Gastroesophageal sphincter (tissue), 4 donors: ENCODE measurements at places on chromosomes 7 and 10. TPM values are rescaled to one million over a fixed set of nuclear protein-coding genes. Genes with fewer than 3 reads are reported as not detected.

OR2A25 gene
- total RNA-seq, result not detected

SPDYE11 gene
- not detected for total RNA-seq

ADAM12 gene
- total RNA-seq, result 0.27 TPM

FAM24B gene
- 2.6 TPM for total RNA-seq

TFR2 gene
- total RNA-seq, result not detected

DNA sequence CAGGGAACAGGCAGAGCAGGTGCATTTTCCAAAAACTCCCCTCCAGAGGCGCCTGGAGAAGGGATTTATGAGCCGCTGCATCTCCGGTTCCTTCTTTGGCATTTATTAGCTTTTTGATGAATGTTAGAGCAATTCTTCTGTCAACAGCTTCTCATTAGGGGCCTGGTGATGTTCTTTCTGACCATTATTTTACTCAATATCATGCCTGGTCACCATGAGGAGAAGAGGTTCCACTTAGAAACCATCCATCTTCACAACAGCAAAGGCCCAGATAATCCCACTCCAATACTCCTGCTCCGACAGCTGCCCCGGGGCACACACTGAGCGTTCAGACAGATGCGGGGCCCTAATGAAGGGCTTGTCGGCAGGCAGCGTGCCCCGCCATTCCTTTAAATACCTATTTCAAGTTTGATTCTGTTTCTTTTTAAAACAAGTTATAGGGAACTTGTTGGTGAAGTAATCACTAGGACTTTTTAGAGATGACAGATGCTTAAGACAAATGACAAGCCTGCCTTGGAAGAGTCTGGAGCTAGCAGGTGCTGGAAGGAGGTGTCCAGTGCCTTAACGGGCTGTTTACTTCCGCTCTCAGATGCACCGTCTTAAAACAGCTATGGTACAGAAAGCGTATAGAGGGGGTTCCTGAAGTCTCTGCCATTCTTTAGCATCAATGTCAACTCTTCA lies 31.7 kb downstream of the ECHDC3 start:
- no peak for ATAC-seq

DNA sequence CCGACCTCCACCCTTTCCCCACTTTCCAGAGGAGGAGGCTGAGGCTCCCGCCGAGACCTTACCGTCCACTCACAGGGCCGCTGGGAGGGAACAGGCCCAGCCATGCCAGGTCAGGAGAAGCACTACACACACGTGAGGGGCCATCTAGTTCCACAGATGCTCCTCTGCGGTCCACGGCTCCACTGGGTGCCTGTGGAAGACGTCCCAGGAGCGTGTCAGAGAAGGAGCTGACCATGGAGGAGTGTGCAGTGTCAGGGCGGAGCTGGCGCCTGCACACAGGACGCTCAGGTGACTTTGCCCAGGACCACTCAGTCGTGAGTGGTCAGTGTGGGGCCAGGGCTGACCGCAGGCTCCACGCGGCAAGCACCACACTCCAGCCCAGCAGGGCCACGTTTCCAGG lies 8.0 kb upstream of the SHH start:
- ATAC-seq, result no peak

DNA sequence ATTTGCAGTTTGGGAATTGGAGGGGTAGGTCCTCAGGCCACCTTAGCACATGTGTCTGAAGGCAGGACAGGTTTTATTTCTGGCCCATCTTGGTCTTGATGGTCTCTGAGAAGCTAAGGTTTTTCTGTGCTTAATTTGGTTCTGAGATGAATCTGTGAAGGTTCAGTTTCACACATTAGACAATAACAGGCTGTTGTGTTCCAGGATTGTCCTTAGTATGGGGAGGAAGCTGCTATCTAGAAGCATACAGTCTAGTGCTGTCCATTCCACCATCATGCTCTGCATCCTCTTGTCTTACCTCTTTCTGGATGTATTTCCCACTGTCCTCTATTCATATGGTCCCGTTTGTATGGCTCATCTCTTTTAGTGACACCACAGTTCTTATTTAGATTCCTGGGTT lies 7.1 kb downstream of the UBE2D1 start:
- ATAC-seq, result no peak

DNA sequence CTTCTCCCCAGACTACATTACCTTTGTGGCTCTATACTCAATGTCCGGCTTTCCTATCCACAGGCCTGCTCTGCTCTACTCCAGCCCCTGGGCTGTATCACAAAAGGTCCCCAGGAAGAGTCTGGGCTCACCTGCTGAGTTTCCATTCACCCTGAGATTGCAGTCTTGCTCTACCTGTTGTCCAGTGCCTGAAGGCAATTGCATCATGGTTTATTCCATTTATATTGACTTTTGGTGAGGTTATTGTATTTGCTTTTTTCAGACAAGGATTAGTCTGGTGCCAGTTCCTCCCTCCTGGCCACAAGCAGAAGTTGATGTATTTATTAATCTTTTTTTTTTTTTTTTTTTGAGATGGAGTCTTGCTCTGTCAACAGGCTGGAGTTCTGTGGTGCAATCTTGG lies 273.1 kb downstream of the XPNPEP1 start:
- ATAC-seq, result no peak

DNA sequence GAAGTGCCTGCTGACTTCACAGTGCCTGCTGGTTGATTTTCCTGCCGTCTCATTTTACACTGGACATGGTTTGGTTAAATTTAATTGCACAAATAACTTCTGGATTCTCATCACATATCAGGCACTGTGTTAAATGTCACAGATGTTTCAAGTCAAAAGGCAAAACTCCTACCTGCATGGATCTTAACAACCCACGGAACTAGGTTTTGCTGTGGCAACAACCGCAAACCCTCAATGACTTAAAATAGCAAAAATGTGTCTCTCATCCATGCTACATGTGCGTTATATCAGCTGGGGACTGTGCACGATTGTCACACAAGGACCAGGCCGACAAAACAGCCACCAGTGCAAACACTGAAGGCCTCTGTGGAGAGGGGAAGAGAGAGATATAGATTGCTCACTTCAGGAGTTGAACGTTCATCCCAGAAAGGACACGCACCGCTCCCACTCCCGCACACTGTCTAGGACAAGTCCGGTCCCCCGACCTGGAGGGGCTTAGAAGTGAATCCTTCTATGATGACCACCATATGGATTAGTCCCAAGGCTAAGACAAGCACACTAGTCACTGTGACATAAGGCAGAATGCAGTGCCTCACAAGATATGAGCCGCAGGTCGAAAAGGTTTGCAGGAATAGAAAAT lies 233.3 kb downstream of the SKAP2 start:
- no peak for ATAC-seq

- no peak for ATAC-seq
These were observed 448.5 kb upstream of the ANKRD30A start for GRCh38 chr10:36676756-36677430.

GRCh38 chr10:42640610-42641229 lies 2.4 kb upstream of the ZNF33B start:
- no peak for ATAC-seq

DNA sequence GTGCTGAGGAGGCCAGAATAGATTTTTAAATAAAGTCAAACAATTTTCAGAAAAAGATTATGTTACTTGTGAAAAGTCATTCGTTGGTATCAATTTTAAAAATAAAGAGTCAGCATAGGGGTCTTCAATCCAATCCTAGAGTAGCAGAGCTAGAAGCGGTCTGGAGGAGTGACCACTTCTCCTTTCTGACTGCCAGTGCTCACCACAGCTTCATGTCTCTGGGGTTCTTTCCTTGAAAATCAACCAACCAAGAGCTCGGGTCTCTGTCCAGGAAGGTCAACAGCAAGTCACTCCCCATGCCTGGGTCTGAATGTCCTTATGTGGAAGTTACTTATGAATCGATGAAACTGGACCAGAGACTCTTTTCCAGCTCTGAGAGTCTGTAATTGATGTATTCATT lies 14.3 kb downstream of the PTPRN2 start:
- ATAC-seq, result no peak

DNA sequence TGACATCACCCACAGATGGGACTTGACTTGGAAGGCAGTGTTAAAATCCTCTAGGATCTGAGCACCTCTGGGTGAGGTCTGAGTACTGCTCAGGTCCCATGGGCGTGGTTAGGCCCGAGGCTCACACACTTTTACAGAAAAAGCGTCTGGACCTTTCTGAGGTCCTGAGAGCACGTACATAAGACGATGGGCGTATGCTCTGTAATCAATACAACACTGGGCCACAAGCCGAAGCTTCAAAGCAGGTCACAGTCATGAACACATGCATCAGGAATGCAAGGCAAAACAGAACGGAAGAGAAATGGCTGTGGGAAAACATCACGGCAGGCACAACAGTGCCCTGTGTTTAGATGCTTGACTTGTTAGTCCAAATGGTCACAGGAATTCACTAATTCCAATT lies 112.2 kb downstream of the LARP4B start:
- no peak for ATAC-seq

DNA sequence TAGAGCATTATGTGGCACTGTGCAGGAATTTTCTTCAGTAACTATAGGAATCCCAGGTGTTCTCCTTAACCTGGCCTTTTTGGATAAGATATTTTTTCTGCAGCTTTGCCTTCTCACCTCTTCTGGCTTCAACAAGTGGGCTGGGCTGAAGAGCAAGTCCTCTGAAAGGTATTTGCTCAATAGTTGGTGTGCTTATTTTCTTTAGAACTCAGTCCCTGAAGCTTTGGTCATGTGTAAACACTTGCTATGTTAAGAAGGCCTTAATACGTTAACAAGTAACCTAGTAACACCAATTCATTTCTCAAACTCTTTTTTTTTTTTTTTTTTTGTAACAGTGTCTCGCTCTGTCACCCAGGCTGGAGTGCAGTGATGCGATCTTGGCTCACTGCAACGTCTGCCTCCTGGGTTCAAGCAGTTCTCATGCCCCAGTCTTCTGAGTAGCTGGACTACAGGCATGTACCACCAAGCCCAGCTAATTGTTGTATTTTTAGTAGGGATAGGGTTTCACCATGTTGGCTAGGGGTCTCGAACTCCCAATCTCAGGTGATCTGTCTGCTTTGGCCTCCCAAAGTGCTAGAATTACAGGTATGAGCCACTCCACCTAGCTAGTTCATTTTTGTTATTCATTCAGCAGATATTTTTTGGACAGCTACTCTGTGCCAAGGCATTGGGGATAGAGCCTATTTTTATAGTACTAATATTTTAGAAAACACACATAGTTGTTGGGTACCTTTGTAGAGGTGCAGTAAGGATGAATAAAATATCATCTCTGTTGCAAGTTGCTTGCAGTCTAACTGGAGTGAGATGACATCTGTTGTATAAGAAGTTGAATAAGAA lies 164.6 kb downstream of the SND1 start:
- no peak for ATAC-seq

- ATAC-seq, result no peak
These were observed 6.5 kb downstream of the HIPK2 start for GRCh38 chr7:139771001-139771956.

DNA sequence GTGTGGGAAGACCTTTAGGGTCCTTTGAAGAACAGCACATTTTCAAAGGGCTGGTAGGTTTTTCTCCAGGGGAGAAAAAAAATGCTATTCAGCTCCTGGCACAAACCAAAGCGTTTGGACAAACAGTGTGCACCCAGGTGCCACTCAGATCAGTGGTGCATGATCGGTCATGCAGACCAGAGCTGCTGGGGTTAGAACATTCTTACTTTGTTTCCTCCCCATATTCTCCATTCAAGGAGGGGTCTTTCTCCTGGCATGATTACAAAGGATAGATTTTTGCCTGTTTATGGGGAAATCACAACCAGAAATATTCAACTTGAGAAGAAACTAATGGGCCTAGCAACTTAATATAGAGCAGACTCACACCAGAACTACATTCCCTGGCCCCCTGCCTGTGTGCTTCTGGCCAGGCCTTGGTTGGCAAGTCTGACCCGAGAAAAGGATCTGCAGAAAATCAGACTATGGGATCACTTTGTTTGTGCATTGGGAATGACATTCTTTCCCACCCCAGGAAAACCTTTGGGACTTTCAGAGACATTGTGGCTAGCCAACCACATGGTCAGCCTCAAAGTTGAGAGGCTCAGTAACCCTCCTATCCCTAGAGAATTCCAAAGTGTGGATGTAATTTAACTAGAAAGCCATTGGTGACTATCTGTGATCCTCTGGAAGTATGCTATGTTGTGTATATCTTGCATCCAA lies 82.3 kb upstream of the FGL2 start:
- no peak for ATAC-seq

DNA sequence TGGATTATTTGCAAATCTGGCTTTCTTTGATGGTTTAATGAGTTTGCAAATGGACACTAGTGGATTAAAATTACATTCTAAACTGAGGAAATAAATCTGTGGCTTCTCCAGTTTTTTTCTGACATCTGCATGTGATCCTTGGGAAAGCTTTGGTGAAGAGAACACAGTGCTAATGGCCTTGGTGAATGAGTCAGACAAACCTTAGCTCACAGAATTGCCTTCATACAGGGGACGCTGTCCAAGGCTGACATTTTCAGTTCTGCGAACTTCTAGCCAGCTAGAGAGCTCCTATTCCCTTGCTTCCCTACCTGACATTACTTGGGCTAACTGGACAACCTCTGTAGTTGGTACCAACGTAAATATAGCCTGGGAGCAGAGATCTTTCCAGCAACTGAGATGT lies 21.2 kb downstream of the BMPER start:
- ATAC-seq, result no peak

DNA sequence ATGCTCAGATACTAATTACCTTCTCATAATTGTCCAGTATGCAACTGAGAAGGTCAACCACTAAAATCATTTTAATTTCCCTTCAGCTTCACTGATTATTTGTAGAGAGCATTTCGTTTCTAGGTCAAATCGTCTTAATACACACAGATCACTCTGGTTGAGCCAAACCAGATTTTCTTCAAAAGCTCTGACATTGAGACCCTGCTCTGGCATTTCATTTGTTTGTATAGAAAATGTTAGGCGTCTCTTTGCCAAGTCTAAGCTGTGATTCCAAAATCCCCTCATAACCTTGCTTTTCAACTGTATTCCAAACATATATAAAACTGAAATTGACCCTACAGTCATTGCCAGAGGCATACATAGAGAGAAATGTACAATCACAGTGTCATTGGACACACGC lies 520.0 kb downstream of the CNTNAP2 start:
- ATAC-seq, result no peak

DNA sequence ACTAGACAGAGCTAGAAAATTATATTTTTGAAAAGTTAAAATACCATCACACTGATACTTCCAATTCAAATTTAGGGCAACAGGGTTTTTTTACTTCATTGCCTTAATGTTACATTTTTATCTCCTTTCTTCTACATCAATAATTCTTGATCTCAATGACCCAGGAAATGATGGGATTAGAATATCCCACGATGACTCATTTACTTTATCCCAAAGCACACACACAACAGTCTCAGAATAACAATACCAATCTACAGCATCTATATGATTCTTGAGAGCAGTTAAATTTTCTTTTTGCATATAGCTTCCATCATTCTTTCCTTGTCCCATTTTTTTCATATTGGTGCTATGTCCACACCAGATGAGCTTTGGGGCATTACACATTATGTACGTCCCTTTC lies 98.4 kb upstream of the EEPD1 start:
- ATAC-seq, result no peak

DNA sequence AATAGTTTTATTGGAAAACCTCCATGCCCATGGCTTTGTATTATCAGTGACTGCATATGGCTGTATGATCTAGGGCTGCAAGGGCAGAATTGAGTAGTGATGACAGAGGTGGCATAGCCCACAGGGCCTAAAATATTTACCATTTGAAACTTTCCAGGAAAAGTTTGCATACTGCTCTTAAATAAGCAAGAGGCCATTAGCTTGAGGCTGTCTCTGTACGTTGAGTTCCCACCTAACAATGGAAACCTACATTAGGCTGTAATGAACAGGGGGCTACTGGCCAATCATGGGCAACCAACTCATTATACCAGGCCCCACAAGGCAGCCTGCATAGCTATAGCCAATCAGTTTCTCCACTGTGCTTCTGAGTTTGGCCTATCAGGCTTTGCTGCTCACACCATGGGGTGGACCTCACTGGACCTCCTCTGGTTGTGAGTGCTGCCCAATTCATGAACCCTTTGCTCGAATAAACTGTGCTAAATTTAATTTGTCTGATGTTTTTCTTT lies 673 bp upstream of the ST8SIA6 start:
- no peak for ATAC-seq
